ENCODE measurements at places on chromosomes 16 and 17.

DNA sequence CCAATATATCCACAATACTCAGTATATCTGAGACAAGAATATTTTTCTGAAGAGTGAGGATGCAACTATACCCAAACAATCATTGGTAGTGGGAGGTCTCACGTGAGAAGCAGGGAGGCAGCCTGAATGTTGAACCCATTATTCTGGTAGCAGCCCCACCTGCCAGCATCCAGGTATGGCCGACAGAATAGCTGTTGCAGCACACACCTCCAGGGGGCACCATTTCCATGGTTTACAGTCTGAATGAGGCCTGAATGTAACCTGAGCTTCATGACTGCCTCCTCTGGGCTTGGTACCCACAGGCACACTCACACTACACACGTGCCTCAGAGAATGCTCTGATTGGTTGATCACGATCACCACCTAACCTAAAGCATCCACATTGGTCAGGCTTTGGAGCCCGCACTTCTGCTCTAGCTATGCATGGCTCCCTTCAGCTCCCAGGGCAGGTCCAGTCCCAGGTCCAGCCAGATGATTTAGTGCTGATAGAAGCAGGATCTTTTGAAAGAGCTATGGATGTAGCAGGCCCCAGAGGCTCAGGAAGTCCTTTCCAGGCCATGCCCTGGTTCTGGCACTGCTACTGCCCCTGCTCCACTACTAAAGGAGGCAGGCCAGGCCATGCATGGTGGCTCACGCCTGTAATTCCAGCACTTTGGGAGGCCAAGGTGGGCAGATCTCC lies 11.0 kb upstream of the CBFB start:
- DNase-seq = peak; percentile 73

GRCh38 chr17:77569846-77570564 lies 388.5 kb upstream of the TNRC6C start:
- no peak for DNase-seq

- peak; percentile 47 for DNase-seq
These were observed 340.3 kb upstream of the CDH5 start for GRCh38 chr16:66026211-66026610.

DNA sequence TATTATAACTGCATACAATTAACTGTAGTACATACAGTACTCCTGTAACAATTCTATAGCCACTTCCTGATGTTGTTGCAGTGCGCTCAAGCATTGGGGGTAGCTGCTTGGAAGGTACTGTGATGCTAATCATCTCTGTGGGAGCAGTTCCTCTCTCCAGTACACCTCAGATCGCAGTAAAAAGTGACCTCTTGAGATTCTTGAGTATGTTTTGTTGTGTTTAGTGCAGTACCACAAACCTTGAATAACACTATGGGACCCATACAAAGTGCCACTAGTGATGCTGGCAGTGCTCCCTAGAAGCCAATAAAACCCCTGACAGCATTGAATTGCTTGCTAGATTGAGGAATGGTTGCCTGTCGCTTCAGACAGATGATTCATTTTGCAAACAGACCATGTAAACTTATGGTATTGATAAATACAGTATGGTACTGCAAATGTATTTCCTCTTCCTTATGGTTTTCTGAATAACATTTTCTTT lies 193.0 kb downstream of the SPECC1 start:
- DNase-seq = no peak

DNA sequence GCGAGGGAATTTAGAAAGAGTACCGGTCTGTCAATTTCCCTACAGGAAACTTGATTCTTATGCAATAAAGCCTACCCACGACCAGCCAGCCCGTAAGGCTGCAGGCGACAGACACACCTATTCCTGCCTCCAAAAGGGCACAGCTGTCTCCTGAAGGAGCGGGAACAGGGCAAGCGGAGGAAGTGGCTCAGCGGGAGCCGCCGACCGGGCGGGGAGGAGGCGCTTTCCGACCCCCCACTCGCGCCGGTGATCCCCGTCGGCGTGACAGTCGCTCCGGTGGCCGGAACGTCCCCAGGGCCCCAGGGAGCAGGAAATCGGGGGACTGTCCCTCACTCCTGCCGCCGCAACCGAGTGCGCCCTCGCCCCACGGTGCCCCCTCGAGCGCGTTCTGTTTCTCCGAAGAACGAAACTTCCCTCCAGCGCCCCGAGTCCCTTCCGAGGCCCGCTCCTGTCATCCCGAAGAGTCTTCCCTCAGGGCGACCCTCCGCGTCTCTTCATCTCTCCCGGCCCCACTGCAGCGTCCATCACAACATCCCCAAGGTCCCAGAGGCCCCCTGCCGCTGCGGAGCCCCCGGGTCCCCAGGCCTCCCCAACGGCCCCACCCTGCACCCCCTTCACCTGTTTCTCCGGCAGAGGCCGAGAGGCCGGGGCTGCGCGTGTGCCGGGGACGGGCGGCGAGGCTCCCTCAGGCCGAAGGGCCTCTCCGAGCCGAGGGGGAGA lies 421 bp downstream of the STAT3 start:
- peak; percentile 44 for DNase-seq

DNA sequence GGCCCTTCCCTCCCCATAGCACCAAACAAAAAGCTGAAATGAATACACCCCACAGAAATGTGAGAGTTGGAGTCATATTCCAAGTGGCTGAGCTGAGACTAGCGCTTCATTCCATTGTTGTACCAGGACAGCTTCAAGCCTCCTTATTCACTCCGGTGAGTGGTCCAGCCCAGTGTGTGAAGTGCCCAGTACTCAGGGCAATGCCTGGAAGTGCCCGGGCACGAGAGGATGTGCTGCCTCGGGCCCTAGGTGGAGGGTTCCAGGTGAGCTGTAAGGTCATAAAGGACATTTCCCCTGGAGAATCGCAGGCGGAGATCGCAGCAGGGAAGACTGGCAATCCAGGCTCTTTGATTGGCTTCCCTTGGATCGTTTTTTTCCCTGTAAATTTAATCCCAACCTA lies 5.4 kb upstream of the CYLD start:
- no peak for DNase-seq

- DNase-seq = no peak
These were observed 398 bp downstream of the LGALS9 start for GRCh38 chr17:27631411-27631760.

GRCh38 chr17:81057079-81057730 lies 22.3 kb downstream of the BAIAP2 start:
- DNase-seq = no peak

GRCh38 chr17:62064791-62065563 lies at the start of gene MED13:
TSS of gene MED13 (minus strand) at chr17:62065278. CDS start at chr17:62065205, 73 bp downstream.
- peak; percentile 20 for DNase-seq

- no peak for DNase-seq
These were observed 100.4 kb upstream of the DNAH17 start for GRCh38 chr17:78677303-78678221.

- DNase-seq = no peak
These were observed 148.2 kb downstream of the CPPED1 start for GRCh38 chr16:12655537-12655936.

DNA sequence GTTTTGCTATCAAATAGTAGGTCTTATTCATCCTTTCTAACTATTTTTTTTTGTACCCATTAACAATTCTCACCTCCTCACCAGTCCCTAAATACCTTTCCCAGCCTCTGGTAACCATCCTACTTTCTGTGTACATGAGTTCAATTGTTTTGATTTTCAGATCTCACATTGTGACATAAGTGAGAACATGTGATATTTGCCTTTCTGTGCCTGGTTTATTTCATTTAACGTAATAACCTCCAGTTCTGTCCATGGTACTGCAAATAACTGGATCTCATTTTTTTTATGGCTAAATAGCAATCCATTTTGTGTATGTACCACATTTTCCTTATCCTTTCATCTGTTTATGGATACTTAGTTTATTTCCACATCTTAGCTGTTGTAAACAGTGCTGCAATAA lies 181.9 kb upstream of the KIF2B start:
- DNase-seq = no peak

DNA sequence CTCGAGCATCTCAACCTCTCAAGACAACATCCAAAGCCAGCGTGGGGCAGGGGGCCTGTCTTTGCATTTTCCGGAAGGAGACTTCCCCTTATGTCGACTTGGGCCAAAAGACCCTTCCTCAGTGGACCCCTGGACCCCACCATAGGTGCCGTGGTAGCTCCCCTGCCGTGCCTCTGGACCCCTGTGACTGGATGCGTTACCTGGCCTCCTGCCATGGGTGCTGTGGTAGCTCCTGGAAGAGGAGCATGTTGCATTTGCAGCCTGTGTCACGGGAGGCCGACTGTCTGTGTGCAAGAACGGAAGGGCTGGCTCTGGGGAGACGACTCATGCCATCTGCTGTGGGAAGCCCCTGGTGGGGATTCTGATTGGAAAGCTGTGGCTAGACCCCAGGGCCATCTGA lies 130.1 kb downstream of the FOXL1 start:
- no peak for DNase-seq

DNA sequence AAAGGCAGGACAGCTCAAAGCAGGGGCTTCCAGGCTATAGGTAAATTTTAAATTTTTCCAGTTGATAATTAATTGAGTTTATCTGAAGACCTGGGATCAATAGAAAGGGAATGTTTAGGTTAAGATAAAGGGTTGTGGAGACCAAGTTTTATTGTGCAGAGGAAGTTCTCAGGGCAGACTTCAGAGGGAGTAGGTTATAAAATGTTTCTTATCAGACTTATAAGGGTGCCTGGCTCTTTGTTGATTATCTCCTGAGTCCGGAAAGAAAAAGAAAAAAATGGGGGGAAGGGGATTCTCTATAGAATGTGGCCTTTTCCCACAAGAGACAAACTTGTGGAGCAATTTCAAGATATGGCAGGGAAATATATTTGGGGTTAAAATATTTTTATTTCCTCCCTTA lies 15.9 kb downstream of the SLC46A1 start:
- DNase-seq = no peak

- DNase-seq = no peak
These were observed 5.7 kb downstream of the SLC22A31 start for GRCh38 chr16:89194340-89195311.

- DNase-seq = no peak
These were observed 1734.5 kb downstream of the TP53TG3F start for GRCh38 chr16:35193956-35194355.

DNA sequence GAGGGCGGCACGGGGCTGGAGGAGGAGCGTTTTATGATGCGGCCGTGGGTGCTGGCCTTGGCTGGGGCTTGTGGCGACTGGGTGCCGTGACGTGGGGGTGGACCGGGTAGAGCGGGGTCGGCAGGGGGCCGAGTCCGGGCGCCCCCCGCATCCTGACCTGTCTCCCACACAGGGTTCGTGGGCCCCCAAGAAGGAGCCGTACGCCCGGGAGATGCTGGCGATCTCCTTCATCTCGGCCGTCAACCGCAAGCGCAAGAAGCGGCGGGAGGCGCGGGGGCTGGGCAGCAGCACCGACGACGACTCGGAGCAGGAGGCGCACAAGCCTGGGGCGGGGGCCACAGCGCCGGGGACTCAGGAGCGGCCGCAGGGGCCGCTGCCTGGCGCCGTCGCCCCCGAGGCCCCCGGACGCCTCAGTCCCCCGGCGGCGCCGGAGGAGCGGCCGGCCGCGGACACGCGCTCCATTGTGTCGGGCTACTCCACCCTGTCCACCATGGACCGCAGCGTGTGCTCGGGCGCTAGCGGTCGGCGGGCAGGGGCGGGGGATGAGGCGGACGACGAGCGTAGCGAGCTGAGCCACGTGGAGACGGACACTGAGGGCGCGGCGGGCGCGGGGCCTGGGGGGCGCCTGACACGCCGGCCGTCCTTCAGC lies 81.6 kb downstream of the ARHGAP23 start:
- no peak for DNase-seq

DNA sequence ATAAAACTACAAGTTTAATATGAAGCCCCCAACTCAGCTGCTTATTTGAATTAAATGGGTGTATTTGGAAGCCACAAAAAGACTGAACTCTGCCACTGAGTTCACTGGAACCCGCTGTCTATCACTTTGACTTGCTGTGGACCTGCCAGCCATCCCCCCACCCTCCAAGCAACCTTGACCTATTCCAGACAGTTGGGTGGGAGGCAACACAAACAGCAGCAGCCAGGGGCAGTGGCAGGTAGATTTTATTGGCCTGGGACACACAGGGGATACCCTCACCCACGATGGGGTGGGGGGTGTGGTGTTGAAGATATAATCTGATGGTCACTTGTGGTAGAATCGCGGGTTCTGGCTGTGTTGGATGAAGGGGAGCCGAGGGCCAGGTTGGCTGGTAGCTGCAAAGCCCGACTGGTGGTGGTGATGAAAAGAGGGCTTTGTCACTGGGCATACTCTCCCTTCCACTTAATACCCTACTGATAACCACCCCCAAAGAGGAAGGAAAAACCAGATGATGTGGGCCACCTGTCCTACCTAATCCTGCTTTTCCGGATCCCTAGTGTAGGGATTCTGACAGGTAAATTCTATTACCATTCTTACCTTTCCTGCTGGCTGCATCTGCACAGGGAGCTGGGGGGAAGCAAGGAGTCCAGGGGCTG lies 2.6 kb downstream of the GPS2 start:
- no peak for DNase-seq

- no peak for DNase-seq
These were observed 7.9 kb upstream of the SCNN1G start for GRCh38 chr16:23174622-23175021.

DNA sequence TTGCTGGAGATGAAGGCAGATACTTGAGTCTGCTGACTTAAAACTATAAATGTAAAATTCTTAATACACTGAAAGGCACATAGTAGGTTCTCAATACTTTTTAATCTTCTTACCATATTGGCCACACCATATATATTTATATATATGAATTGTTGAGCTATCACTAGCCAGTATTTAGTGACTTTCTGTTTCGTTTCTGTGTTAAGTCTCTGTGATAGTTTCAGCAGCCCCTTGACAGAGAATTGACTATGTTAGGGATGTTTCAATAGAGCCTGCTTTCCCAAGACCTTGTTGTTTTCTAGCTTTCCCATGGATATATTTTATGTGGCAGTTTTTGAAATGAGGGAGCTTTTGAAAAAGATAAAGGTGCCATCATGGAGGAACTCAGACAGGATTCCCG lies 206.5 kb upstream of the GOT2 start:
- DNase-seq = no peak

DNA sequence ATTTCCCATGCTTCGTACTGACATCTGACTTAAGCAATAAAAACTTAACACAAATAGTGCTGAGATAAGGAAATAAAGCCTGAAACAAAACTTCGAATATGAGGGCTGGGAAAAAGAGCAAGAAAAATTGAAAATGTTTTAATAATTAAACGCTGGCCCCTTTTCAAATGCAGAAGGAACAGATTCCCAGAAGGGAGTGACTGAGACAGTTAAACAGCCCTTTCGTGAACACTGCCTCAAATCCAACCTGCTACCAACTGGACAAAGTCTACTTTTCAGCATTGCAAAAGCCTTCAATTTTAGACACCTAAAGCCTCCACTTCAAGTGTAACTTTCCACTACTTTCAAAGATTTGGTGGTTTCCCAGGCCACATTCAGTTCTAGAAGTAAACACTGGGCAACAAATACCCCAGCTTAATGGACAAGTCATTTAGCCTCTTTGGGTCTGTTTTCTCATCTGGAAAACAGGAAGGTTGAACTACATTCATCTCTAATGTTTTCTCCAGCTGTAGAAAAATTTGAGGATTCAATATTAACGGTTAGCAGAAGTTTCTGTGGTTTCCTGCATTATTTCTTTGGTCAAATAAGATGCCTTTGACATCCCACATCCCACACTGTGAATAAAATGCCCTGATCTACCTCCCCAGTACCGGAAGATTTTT lies 11.8 kb downstream of the RFFL start:
- no peak for DNase-seq

GRCh38 chr17:75371981-75372380 lies 33.5 kb downstream of the GRB2 start:
- DNase-seq = no peak
